CD8-positive, alpha-beta memory T cell (primary cell): ENCODE measurements at places on chromosomes 12 and 14.

DNA sequence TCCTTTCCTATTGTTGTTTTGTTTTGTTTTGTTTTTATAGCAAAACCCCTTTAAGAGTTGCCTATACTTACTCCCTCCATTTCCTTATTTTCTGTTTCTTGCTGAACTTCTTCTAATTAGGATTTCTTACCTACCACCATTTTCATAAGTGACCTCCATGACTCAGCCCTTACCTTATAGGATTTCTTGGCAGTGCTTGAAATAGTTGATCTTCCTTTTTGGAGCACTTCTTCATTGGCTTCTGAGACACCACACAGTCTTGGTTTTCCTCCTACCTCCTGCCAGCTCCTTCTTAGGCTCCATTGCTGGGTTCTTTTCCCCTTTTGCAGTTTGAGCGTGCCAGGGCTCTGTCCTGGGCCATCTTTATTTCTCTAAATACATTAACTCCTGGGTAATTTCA lies 23.4 kb upstream of the EID3 start:
- no peak for DNase-seq

- DNase-seq, result no peak
These were observed 56.7 kb downstream of the SRGAP1 start for GRCh38 chr12:63900922-63901793.

- no peak for DNase-seq
These were observed 119.6 kb downstream of the DAAM1 start for GRCh38 chr14:59308086-59308485.

DNA sequence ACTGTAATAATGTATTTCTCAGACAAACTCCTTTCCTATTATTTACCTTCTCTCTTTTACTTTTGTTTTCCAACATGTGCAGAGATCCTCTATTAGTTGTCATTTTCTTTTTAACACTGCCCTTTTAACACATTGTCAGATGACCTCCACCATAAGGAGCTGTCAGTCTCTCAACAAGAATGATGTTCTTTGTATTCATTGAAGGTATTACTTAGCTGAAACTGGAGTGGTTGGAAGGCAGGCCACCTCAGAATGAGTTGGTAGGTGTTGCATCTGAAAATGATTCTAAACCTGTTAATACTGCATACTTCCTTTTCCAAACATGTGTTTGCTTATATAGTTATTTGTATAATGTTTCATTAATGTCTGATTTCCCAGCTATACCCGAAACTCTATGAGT lies 16.9 kb downstream of the TMEM117 start:
- no peak for DNase-seq

DNA sequence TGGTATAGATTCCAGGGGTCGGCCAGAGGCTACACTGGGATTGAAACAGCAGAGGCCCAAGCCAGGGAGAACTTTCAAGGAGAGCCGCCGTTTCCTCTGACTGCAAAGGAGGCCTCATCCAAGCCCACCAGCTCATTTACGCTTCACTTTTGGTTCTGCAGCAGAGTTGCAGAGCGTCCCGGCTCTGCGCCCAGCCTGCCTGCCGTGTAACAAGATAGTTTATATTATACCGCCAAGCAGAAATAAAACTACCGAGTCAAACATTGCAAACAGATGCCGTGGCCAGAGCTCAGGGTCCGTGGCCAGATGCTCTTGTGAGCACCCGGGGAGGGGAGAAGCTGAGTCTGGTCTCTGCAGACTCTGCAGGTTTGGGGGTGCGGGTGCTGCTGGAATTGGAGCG lies 60.7 kb upstream of the TBX3 start:
- DNase-seq, result no peak

DNA sequence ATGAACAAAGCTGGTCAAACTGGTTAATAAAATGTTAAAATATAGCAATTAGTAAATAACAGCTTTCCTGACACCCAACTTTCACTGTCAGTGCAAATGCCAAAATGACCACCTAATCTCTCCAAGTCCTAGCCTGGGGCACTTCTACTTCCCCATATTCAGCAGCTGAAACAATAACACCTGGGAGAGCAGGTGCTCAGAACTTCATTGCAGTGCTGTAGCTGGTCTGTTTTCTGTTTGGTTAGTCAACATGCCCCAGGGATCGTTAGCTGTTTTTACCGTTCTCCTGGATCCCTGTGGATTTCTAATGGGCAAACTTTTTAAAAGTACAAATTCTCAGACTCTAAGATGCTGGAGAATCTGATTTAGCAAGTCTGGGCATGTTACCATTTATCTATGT lies 759.7 kb downstream of the GALC start:
- no peak for DNase-seq

- no peak for DNase-seq
These were observed 28.2 kb downstream of the TSPAN19 start for GRCh38 chr12:85007836-85008235.

DNA sequence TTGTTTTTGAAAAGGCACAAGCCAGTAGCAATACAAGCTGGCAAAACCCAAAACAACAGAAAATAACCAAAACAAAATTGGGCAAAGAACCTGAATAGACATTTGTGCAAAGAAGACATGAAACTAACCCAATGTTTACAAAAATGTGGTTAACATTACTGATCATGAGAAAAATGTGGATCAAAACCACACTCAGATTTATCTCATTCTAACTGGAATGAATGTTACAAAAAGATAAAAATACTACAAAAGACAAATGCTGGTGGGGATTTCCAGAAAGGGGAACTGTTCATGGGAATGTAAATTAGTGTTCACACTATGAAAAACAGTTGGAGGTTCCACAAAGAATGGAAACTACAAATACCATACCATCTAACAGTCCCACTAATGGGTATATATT lies 26.6 kb downstream of the ASCL4 start:
- DNase-seq, result no peak
